Left ventricle myocardium superior (tissue), 1 donor: ENCODE measurements at places on chromosomes 5 and 9. TPM values are rescaled to one million over a fixed set of nuclear protein-coding genes. Genes with fewer than 3 reads are reported as not detected.

PTGDS gene
- total RNA-seq: 5,424 TPM

- peak; percentile 74 for DNase-seq
Measured at GRCh38 chr5:170632985-170633234, 129.1 kb downstream of the KCNIP1 start.

- DNase-seq: no peak
Measured at GRCh38 chr5:179233909-179234562, 111.2 kb downstream of the ADAMTS2 start.

DNA sequence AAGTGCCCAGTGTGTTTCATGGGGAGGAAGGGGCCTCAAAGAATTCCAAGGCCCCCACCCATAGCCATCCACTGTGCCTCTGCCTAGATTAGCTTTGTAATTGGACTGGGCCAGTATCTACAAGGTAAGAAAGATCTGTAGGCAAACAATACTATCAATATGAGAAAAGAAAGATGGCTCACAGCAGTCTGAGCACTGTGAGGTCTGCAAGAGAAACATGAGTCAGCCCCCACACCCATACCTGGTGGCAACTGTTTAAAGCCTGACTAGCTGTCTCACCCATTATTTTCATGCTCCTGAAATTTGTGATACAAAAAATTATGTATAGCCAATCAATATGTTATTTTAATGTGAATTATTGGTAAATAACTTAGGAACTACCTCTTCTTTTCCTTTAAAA lies 10.0 kb upstream of the ZNF483 start:
- DNase-seq: no peak

- no peak for DNase-seq
Measured at GRCh38 chr5:124596595-124597421, 149.6 kb downstream of the ZNF608 start.

- no peak for DNase-seq
Measured at GRCh38 chr5:6453937-6454560, 5.4 kb downstream of the UBE2QL1 start.

DNA sequence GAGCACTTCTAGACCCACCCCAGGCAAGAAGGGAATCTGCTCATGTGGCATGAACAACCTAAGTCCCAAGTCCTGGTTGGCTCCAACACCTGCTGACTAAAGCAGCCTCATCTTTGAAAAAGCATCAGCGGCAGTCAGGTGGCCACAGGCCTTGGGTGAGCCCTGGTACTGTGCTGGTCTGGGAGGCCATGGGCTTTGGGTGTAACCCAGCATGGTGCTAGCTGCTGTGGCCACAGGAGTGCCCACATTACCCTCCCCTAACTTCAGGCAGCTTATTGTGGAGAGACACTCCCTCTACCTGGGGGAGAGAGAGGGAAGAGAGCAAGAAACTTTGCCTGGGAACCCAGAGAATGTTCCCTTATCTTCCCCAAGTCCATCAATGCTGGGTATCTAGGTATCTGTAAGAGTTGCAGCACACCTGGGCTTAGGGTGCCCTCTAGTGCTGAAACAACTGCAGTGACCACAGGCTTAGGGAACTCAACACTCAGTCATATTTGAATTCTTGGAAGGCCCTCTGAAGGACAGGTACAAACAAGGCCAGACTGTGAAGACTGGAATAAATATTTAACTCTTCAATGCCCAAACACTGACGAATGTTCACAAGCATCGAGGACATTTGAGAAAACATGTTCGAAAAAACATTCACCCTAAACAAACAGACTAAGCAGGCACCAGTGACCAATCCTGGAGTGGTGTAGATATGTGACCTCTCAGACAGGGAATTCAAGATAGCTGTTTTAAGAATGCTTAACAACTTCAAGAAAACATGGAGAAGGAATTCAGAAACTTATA lies 69.9 kb upstream of the OR2K2 start:
- DNase-seq: no peak
